EH (cell line): ENCODE measurements at places on chromosomes 3 and 15.

- no peak for DNase-seq
Observed at GRCh38 chr3:171293142-171293782, 166.9 kb downstream of the TNIK start.

GRCh38 chr15:29472901-29473445 is 203.4 kb upstream of the NSMCE3 start:
- DNase-seq, result no peak

DNA sequence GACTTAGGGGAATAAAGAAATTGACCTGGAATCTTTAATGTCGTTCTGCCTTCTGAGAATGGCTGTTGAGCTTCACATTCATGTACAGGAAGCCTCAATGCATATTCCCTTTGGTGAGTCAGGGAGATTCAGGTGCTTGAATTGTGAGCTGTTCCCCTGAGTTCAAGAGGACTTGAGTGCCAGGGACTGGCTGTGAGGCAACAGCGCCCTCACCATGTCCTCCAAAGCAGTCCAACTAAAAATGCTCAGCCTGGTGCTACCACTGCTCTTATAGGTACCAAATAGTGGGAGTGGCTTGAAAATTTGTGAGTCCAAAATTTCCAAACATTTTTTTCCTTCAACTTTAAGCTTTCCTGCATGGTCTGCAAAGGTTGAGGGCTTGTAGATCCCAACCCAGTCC is 54.1 kb downstream of the LEO1 start:
- peak; percentile 28 for DNase-seq

GRCh38 chr3:12138044-12138443 is 20.7 kb downstream of the TIMP4 start:
- peak; percentile 44 for DNase-seq

DNA sequence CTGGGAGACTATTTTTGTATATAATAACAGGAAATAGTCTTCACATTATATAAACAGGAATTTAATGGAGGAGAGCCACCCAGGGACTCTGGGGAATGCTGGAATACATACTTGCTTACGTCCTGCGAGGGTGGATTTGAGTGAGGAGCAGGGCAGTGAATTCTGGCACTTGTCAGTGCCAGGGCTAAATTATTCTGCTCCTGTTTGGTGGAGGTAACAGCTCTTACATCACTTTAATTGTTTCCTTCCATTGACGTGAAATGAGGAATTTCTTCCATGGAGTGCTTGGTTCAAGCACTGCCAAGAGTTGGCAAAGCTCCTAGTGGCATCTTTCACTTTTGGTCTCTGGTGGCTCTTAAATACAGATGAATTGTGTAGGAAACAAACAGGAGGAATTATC is 94.1 kb upstream of the GOLGA8J start:
- DNase-seq, result peak; percentile 39

DNA sequence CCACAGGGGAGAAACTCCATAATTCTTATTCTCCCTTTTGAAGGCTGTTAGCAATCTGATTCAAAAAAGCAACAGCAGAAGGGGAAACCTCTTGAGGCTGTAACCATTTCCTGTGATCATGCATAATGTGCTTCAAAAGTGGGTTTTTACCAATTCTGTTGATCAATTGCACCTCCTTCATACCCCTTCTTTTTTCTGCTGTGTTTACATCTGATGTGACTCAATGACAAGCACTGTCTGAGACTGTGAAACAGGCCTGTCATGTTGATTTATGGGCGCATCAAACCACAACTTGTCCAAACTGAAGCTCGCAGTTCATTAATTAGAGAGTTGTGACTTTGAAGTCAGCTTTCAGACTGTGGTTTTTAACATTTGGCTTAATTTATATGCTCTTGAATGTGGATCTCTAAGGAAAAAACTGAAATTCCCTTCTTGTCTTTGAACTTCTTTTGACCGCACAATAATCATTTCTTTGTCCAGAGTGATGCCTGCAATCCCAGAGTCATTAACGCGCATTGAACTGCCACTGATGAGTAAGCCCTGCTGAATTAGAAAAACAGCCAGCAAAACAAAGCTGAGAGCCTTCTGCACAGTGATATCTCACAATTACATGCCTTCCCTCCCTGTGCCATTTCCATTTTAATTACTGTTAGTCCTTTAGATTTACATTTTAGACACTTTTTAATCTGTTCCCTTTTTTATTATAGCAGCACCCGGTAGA is 532.8 kb downstream of the FOXP1 start:
- peak; percentile 43 for DNase-seq

DNA sequence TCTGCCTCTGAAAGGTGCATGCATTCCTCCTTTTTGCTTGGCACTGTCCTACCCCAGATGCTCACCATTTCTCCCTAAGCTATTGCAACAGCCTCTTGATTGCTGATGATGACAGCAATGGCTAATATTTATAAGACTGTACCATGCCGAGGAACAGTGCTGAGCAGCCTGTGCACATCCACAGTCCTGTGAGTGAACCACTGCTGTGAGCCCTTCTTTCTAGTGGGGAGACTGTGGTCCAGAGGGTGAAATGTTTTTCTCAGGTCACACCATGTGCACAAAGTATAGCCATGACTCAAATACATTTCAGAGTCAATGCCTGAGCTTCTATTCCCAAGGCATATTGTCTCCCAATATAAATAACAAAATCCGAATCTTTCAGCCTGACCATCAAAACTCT is 231.2 kb upstream of the LRTM1 start:
- no peak for DNase-seq

DNA sequence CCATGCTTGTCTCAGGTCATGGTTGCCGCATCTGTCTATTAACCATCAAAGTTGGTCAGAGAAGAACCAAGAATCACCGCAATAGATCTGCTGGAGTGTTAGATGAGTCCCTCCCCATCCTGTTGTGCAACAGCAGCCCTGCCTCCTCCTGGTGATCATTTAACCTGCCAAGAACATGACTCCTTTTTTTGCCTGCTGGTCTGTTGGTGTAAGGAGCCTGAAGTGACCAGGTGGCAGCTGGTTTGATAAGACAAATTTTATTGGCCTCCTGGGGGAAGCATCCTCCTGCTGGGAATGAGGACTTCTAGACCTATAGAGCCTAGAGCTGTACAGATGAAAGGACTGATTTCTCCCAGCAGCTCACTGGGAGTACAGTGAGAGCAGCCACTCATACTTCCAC is 43.5 kb upstream of the RAF1 start:
- DNase-seq, result peak; percentile 21

DNA sequence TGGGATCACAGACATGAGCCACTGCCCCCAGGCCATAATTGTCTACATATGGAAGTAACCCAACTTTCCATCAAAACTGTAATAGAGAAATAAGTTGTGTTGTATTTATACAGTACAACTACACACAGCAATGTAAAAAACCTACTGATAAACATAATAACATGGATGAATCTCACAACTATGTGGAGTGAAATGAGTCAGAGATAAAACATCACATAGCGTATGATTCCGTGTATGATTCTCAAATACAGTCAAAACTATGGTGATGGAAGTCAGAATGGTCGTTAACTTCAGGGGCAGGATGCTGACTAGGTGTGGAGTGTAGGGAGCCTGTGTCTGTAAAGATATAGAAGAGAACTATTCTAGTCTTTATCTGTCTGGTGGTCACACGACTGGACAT is 332.7 kb upstream of the SLCO3A1 start:
- peak; percentile 70 for DNase-seq

DNA sequence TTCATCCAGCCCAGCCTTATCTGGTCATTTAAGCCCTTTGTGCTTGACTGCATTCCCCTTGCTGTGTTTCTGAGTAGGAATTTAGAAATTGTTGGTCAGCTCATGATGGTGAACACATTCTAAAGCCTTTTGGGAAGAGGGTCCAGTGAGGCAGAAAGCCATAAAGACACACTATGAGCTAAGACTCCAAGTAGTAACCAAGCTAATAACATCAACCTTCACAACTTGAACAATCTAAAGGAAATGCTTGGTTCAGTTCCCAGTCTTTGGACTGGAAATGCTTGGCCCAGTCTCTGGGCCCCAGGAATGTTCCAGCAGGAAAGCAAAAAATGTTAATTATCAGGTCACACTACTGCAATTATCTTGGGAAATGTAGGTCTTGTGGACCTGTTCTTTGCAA is 7.7 kb downstream of the PLSCR1 start:
- DNase-seq, result peak; percentile 48
